ENCODE measurements at places on chromosomes 11 and 22. TPM values are rescaled to one million over a fixed set of nuclear protein-coding genes. Genes with fewer than 3 reads are reported as not detected.
A peak's percentile ranks its signal among the peaks of the same experiment; 100 is the strongest.

GRCh38 chr11:64316672-64317324, 561 bp downstream of the TRMT112 start:
- peak overlapping the region; percentile 99 for H3K27ac ChIP-seq
- H3K36me3 ChIP-seq = peaks cover 33% of the 10 kb centered on the region
- DNase-seq = peak; percentile 62
- no peaks in the 10 kb centered on the region for H3K27me3 ChIP-seq
- peaks cover 36% of the 10 kb centered on the region for H3K4me1 ChIP-seq
- H3K4me3 ChIP-seq = peak overlapping the region; percentile 92

DNA sequence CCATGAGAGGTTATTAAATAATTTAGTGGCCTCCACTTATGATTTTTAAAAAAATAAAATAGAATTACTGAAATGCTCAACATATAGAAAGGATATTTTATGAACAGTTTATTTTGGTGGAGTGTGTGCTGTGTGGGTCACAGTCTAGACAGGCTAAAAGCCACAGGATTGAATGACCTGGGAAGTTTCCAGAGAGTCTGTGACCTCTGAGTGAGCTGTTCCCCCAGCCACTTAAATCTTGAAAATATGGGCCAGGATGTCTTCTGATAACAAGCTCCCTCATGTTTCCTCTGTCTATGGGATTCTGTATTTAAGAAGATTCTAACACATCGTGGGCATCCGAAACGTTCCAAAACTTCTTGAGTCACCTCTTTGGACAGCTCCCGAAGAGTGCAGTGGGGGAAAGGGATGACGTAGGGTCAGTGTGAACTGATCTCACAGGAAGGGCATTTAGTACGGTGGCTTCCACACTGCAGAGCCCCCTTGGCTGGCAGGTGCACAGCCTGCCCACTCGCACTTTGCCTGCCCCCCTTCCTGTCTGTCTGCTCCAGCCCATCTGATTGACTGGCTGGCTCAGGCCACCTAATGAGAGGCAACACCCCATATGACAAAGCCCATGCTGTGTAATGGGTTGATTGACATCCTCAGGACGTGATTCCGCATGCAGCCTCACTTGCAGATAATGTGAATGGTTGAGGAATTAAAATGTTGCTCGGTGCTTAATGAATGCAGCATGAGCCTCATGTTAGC, 97.4 kb downstream of the NTM start:
- H3K36me3 ChIP-seq = no peaks in the 10 kb centered on the region
- DNase-seq = no peak
- no peak overlapping the region for H3K27ac ChIP-seq
- no peak overlapping the region for H3K4me3 ChIP-seq
- H3K4me1 ChIP-seq = no peaks in the 10 kb centered on the region

RPS3 gene
- total RNA-seq = 4,525 TPM

DNA sequence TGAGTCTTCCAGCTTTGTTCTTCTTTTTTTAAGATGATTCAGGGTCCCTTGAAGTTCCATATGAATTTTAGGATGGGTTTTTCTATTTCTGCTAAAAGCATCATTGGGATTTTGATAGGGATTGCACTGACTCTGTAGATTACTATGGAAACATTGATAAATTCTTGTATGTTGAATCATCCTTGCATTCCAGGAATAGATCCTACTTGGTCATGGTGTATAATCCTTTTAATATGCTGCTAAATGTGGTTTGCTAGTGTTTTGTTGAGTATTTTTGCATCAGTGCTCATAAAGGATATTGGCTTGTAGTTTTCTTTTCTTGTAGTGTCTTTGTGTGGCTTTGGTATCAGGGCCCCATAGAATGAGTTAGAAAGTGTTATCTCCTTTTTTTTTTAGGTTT, 34.9 kb upstream of the PHOX2A start:
- peaks cover 16% of the 10 kb centered on the region for H3K27me3 ChIP-seq
- no peaks in the 10 kb centered on the region for H3K36me3 ChIP-seq
- no peak for DNase-seq

C11orf97 gene
- total RNA-seq = not detected

TTLL1 gene
- total RNA-seq = 6.7 TPM

MOGAT2 gene
- total RNA-seq = not detected

OR2AT4 gene
- total RNA-seq = not detected

GRCh38 chr11:13169709-13170108, 107.9 kb upstream of the BMAL1 start:
- no peaks in the 10 kb centered on the region for H3K36me3 ChIP-seq
- peaks cover 9% of the 10 kb centered on the region for H3K27me3 ChIP-seq
- H3K4me1 ChIP-seq = no peaks in the 10 kb centered on the region
- no peak overlapping the region for H3K27ac ChIP-seq
- H3K4me3 ChIP-seq = no peak overlapping the region

DNA sequence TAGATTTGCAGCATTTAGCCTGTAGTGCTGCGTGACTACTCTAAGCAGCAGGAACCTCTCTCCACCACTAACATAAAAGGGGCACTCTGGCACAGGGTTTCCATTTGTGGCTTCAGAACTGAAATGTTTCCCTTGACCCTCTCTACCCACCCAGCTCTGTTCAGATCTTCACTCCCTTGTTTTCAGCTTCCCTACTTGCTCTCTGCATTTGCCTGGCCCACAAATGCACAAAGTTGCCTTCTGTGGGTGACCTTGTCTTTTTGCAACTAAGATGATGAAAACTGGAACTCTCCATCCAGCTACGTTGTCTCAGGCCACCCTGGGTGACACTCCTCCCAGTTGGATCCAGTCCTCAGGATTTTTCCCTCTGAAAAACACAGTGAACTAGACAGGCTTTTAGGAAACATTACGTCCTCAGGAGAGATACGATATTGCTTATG, 19.8 kb upstream of the PSMA1 start:
- H3K27ac ChIP-seq = no peak overlapping the region
- H3K36me3 ChIP-seq = peaks cover 3% of the 10 kb centered on the region
- no peak for DNase-seq
- H3K27me3 ChIP-seq = no peaks in the 10 kb centered on the region
- H3K4me3 ChIP-seq = no peak overlapping the region
- peaks cover 31% of the 10 kb centered on the region for H3K4me1 ChIP-seq

GRCh38 chr11:11409901-11410300, 56.9 kb upstream of the CSNK2A3 start:
- no peak overlapping the region for H3K27ac ChIP-seq
- H3K4me1 ChIP-seq = no peaks in the 10 kb centered on the region
- H3K4me3 ChIP-seq = no peak overlapping the region
- no peaks in the 10 kb centered on the region for H3K36me3 ChIP-seq
- DNase-seq = no peak
- peaks cover 10% of the 10 kb centered on the region for H3K27me3 ChIP-seq

GRCh38 chr11:422249-422656, 7.5 kb upstream of the SIGIRR start:
- H3K36me3 ChIP-seq = peaks cover 6% of the 10 kb centered on the region
- DNase-seq = no peak
- H3K27me3 ChIP-seq = no peaks in the 10 kb centered on the region
- H3K27ac ChIP-seq = no peak overlapping the region
- H3K4me1 ChIP-seq = no peaks in the 10 kb centered on the region

DNA sequence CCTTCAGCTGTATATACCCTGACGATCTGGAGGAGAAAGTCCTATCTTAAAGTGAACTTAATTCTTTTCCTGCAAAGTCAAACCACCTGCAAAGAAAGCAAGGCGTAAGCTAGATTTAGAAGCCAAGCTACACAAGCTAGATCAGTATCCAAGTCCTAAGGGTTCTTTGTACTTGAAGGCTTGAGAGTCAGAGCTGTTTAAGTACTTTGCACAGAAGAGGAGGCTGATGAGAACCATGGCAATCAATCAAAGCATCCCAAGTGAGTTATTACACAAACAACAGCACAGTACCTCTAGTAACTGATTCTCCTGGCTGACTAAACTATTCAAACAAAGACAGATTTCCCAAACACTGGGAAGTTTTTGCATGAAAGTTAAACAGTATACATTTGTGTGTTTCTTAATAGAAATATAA, 1.9 kb downstream of the CDON start:
- no peaks in the 10 kb centered on the region for H3K36me3 ChIP-seq
- no peak overlapping the region for H3K27ac ChIP-seq
- peaks cover 16% of the 10 kb centered on the region for H3K27me3 ChIP-seq
- peaks cover 5% of the 10 kb centered on the region for H3K4me1 ChIP-seq
- DNase-seq = no peak

SCGB1C1 gene
- total RNA-seq = not detected

- no peak overlapping the region for H3K4me3 ChIP-seq
- H3K36me3 ChIP-seq = peaks cover 6% of the 10 kb centered on the region
- no peak for DNase-seq
- H3K27ac ChIP-seq = no peak overlapping the region
- H3K27me3 ChIP-seq = no peaks in the 10 kb centered on the region
- no peaks in the 10 kb centered on the region for H3K4me1 ChIP-seq
Observed at GRCh38 chr11:6544921-6545850, 48.1 kb downstream of the DNHD1 start.

- DNase-seq = no peak
- H3K27ac ChIP-seq = no peak within 1 kb of the TSS
- H3K36me3 ChIP-seq = no peaks in the 10 kb centered on the region
- H3K4me1 ChIP-seq = peaks cover 6% of the 10 kb centered on the region
Observed at GRCh38 chr22:37519268-37520195, at the start of gene CARD10. Gene CARD10, minus strand, starts transcription at chr22:37519415. Its CDS starts 215 bp downstream, at chr22:37519200.

DNA sequence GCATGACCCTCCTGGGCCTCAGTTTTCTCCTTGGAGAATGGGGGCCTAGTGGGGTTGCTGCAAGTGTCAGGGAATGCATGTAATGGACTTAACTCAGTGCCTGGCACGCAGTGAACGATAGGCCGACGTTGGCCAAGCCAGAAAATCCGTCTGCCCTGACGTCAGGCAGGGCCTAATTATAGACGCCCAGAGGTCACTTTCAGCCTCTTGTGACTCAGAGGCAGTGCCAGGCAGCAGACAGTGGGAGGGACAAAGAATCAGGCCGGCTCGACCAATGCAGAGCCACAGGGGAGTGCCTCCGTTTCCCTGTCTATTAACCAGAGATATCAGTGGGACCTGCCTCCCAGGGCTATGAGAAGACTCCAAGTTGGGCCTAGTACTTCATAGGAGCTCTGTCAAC, 115.0 kb downstream of the MN1 start:
- H3K27ac ChIP-seq = no peak overlapping the region
- no peak for DNase-seq
- no peak overlapping the region for H3K4me3 ChIP-seq

GRCh38 chr22:50498322-50498890, 9.1 kb downstream of the LMF2 start:
- no peak overlapping the region for H3K4me3 ChIP-seq
- H3K36me3 ChIP-seq = no peaks in the 10 kb centered on the region
- H3K27ac ChIP-seq = no peak overlapping the region
- no peaks in the 10 kb centered on the region for H3K27me3 ChIP-seq
- no peaks in the 10 kb centered on the region for H3K4me1 ChIP-seq

XPNPEP3 gene
- total RNA-seq = 19.4 TPM

DNA sequence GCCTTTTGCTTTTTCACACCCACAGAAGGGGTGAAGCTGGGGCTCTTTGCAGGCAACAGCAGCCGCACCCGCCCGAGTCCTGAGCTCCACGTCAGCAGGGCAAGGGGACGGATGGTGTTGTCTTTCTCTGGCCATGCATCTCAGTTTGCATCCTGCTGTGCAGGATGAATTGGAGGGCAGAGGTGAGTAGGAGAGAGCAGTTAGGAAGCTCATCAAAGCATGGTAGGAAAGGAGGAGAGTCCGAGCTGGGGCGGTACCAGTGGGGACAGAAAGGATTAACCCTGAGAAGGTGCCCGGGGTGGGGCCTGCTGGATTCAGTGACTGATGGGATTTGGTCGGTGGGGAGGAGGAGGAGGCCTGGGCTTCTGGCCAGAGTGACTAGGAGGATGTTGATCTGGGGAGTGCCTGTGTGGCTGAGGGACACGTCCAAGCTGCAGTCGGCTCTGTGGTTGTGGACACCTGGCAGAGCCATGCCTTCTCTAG, 14.6 kb downstream of the FAM83F start:
- H3K4me1 ChIP-seq = peaks cover 13% of the 10 kb centered on the region
- DNase-seq = no peak
- no peak overlapping the region for H3K27ac ChIP-seq
- H3K4me3 ChIP-seq = no peak overlapping the region

- H3K36me3 ChIP-seq = no peaks in the 10 kb centered on the region
- no peak for DNase-seq
- peaks cover 5% of the 10 kb centered on the region for H3K27me3 ChIP-seq
- H3K4me3 ChIP-seq = no peak overlapping the region
- H3K4me1 ChIP-seq = no peaks in the 10 kb centered on the region
Observed at GRCh38 chr11:11743216-11743615, 98.6 kb upstream of the USP47 start.
